Stimulated activated CD8-positive, alpha-beta memory T cell treated with anti-CD3 and anti-CD28 coated beads, Interleukin-4, amount 100 ng/mL, for 1 hour (primary cell): ENCODE measurements at places on chromosomes 13 and 19.

DNA sequence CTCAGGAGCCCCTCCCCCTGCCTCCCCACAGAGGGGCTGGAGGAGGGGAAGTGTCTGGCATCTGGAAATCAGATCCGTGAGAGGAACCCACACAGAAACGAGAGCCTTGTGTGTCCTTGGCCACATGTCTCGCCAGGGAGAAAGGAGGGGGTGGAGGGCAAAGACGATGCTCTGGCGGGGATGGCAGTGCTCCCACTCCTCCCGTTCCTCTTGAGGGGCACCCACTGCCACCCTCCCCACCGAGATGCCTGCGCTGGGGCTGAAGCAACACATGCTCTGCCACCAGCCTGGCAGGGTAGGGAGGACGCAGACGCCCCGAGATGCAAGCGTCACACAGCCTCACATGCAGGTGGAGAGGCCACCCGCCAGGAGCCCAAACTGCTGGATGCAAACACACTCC lies 2.8 kb downstream of the ADGRL1 start:
- DNase-seq: no peak

- DNase-seq: no peak
These were observed 18.1 kb upstream of the NDUFS7 start for GRCh38 chr19:1365319-1366269.

- DNase-seq: no peak
These were observed 1911.9 kb upstream of the PCDH20 start for GRCh38 chr13:63327584-63327983.

- DNase-seq: no peak
These were observed 60.6 kb upstream of the KLF12 start for GRCh38 chr13:74194846-74195245.

- no peak for DNase-seq
These were observed 6.0 kb upstream of the TM6SF2 start for GRCh38 chr19:19279062-19279612.

DNA sequence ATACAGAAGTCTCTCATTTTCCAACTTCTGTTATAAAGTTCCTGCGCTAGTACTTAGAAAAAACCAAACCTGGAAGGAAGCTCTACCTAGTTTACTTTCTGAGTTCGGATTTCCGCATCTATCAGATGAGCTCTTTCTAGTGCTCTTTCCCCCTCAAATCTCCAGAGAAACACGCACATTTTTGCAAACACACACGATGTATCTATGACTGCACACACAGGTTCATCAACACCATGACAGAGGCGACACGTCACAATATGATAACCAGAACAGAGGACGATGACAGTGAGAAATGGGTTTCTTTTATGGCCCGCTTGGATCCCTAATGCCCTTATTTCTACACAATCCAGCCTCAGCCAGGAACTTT lies 629 bp upstream of the LRRC63 start:
- DNase-seq: no peak

DNA sequence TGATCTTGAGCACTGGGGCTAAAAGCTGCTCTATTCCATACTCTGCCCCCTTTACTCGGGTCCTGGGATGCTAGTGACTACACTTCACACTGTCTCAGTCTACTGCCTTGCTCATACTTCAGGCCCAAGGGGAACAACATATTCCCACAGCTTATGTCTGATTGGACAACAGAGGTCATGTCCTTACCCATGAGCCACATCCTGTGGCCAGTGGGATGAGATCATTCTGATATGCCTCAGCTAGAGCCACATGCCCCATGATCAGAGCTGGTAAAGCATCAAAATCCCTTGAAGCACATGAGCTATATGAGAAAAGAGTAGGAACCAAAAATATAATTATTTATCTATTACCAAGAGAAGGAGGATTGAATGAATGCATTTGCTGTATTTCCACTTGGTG lies 290.1 kb upstream of the TSHZ3 start:
- DNase-seq: no peak

DNA sequence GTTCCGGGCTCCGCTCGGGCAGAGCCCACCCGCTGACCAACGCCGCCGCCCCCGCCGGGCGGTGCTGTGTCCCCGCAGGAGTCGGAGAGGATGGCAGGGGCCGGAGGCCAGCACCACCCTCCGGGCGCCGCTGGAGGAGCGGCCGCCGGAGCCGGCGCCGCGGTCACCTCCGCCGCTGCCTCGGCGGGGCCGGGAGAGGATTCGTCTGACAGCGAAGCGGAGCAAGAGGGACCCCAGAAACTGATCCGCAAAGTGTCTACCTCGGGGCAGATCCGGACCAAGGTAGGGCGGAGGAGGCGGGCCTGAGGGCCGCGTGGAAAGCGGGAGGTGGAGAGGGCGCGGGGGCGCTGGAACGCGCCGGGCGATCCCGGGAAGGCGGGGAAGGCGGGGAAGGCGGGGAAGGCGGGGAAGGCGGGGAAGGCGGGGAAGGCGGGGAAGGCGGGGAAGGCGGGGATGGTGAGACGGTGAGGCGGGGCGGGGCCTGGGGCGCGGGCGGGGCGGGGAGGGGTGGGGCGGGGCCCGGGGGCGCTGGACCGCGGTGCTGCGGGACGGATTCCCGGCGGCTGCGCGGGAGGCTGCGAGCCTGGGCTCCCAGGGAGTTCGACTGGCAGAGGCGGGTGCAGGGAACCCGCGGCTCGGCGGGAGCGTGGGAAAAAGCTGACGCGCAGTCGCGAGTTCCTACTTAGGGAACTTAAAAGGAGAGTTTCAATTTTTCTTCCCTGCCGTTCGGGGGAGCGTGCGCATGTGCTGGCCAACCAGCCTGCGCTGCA lies 421 bp downstream of the DGKH start:
- DNase-seq: no peak

DNA sequence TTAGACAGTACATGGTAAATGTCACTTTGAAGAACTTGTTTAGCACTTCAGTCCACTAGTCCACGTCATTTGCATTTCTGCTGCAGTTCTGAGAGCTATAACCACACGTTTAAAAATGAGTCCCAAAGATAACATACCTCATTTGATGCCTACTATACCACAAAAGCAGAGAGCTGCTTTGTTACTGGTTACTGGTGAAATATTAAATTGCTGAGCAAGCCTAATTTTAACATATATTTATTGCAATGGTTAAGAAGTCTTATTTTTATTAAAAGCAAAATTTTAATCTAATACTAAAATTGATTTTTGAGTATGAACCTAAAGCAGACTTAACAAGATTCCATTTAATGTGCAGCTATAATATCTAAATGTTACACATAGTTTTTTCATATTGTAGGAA lies 1949.7 kb upstream of the PRR20A start:
- no peak for DNase-seq

DNA sequence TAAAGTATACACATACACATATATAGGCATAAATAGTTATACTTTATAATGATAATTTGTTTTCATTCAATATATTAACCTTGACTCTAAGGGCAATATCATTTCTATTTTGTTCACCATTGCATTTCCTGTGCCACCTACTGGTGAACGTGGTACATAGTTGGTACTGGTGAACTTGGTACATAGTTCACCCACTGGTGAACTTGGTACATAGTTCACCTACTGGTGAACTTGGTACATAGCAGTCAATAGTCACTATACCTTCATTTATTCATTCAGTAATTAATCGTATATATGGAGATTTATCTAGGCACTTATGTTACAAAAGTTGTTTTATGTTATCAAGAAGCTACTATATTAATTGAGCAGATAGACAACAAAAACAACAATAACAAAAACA lies 172.6 kb upstream of the ATXN8OS start:
- DNase-seq: no peak

DNA sequence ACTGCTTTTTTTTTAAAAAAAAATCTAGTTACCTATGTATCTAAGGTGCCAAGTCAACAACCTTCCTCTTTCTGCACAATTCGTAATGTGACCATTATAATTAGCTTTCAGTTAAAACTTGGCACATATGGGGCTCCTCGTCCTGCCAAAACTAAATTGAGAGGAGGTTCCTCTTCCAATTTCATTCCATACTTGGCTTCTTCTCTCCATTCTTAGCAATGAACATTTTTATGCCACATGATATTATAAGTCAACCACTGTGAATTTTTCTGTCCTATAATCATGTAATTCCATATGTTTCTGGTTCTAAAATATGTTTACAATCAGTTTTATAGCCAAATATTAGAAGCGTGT lies 177.0 kb downstream of the DCLK1 start:
- no peak for DNase-seq

DNA sequence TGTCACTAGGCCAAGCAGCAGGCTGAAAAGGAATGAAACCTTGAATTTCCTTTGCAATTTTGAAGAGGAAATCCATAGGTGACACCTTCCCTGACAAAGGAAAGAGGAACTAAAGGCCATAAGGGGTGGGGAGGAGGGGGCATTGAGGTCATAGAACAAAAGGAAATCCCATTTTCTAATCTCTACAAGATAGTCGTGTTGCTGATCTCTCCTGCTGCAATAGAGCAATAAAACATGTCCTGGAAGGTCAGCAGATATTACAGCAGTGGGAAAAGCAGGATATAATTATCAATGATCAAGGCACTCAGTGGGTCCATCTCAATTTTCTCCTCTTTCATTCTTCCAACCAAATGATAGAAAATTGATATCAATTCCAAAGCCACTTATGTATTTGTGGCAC lies 20.3 kb upstream of the RAP2A start:
- no peak for DNase-seq

- no peak for DNase-seq
These were observed 64.1 kb downstream of the TPT1 start for GRCh38 chr13:45276913-45277312.

- no peak for DNase-seq
These were observed 21.9 kb upstream of the TCF3 start for GRCh38 chr19:1674293-1674679.

GRCh38 chr19:548886-549830 lies 5.3 kb downstream of the GZMM start:
- DNase-seq: no peak

- no peak for DNase-seq
These were observed 50.6 kb downstream of the IPO5 start for GRCh38 chr13:98004107-98004506.

DNA sequence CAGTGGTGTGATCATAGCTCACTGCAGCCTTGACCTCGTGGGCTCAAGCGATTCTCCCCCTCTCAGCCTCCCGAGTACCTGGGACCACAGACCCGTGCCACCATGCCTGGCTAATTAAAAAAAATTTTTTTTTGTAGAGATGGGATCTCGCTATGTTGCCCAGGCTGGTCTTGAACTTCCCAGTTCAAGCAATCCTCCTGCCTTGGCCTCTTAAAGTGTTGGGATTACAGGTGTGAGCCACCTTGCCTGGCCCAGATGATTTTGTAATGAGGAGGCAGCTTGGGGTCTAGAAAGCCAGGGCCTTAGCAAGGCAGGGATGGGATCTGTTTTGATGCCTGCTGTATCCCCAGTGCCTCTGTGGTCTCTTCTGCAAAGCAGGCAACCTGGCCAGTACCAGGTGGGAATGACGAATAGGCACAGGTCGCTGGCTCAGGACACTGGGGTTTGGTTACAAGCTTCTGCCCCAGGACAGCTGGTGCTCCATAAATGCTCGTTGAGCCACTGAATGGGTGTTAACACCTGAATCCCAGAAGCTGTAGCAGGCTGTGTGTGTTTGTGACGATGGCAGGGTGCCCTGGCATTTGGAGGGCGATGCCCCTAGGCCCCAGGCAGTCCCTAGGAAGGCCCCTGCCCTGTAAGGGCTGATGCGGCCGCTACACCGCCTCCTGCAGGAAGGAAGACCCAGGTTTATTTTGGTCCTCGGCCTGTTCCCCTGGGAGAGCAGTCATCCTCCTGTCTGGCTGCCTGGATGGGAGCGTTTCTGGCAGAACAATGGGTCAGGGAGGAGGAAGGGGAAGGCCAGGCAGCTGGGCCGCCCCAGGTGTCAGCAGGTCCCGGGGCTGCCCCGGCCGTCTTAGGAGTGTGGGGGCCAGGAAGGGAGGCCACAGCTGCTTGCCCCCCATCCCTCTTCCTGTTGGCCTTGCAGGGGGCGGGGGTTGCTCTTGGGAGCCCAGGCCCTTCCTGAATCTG lies 8.6 kb downstream of the TNFAIP8L1 start:
- DNase-seq: no peak

DNA sequence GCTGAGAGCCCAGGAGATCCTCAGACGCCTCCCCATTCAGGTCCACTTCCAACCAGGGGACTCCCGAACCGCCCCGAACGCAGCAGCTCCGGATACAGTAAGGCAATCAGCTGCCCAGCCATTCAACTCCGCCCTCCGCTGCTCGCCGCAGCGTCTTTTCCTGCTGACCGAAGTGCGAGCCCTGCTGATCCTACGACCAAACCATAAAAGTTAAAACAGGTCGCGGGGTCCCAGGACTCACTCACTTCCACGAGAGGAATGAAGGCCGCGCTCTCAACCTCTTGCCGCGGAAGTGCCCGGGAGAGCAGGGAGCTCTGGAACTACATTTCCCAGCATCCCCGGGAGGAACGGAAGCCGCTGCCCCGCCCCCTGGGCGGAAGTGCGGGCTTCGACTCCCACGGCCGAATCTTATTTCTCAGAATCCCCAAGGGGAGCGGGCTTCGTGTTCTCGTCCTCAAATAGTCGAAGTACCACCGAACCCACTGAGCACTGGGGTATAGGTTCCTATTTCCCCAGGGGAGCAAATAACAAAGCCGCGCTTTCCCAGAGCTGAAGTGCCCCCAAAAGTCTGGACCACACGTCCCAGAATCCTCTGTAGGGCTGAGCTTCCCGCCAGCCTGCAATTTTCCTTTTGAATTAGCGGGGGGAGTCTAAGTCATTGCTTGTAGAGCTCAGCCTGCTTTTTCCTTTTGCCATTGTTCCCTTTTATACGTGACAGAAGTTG lies at the start of gene ZNF45:
ZNF45 (minus strand) TSS at position 298 of the 724 bp plus-strand sequence. CDS start 13,097 bp downstream, outside the sequence.
- peak; percentile 72 for DNase-seq

GRCh38 chr13:112067871-112068539 lies 1.1 kb downstream of the SOX1 start:
- no peak for DNase-seq

GRCh38 chr13:68176475-68176874 lies 946.3 kb upstream of the PCDH9 start:
- no peak for DNase-seq

DNA sequence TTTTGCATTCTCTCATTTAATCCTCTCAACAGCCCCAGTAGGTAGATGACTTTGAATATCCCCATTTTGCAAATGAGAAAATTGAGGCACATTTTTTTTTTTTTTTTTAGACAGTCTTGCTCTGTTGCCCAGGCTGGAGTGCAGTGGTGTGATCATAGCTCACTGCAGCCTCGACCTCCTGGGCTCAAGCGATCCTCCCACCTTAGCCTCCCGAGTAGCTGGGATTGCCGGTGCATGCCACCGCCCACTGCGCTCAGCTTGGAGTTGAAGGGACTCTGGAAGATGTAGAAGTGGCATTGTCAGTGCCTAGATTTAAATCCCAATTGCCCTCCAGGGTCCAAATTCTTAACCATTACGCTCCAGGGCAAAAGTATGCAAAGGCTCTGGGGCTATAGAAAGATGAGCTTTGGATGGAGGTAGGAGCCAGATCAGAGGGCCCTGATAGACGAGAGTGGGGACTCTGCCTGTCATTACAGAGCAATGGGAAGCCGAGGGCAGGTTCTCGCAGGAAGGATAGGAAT lies 813 bp upstream of the MCOLN1 start:
- DNase-seq: no peak

GRCh38 chr13:51639171-51639570 lies 54.9 kb downstream of the WDFY2 start:
- no peak for DNase-seq

- no peak for DNase-seq
These were observed 17.7 kb downstream of the GPC6 start for GRCh38 chr13:93244141-93244917.
